ENCODE measurements at places on chromosomes 12 and 14. TPM values are rescaled to one million over a fixed set of nuclear protein-coding genes. Genes with fewer than 3 reads are reported as not detected.

Gene NPFF
- total RNA-seq = not detected

Gene CLEC4D
- not detected for total RNA-seq

Gene AVPR1A
- total RNA-seq = not detected

Gene GLS2
- total RNA-seq = not detected

Gene JAG2
- total RNA-seq = 0.15 TPM

Gene RNFT2
- total RNA-seq = 5.8 TPM

Gene CACNA2D4
- under 0.01 TPM for total RNA-seq
